ENCODE measurements at places on chromosomes 4 and X.

DNA sequence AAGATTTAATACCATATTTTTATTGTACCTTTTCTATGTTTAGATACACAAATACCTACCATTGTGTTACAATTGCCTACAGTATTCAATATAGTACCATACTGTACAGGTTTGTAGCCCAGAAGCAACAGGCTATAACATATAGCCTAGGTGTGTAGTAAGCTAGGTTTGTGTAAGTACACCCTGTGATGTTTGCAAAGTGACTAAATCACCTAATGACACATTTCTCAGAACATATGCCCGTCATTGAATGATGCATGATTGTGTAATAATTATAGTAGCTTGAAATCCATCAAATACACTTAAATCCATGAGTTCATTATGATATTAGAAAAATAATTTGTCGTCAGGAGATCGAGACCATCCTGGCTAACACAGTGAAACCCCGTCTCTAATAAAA lies 30.8 kb downstream of the GAB3 start:
- DNase-seq, result no peak

DNA sequence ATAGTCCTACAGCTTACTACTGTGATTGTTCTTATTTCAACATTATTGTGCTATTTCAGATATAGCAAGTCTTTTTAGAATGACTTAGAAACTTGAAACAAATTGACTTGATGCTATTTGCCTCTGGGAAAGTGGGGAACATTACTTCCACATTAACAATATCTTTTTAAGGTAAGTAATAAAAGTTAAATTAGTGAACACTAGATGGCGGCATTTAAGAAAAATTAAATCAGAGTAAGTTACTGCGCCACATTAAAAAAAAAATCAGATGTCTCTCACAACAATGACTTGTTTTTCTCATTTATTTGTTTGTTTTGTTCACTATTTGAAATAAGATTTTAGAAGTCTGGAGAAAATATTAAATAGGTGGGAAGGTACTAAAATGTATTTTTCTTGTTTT lies 1026.9 kb upstream of the SLIT2 start:
- DNase-seq, result no peak

- no peak for DNase-seq
These were observed 32.8 kb upstream of the RELL1 start for GRCh38 chr4:37719021-37719420.

- no peak for DNase-seq
These were observed 89.4 kb upstream of the PPP2R3B start for GRCh38 chrX:475926-476723.

- no peak for DNase-seq
These were observed 74.0 kb downstream of the PAK3 start for GRCh38 chrX:111170017-111170416.

- no peak for DNase-seq
These were observed 50.4 kb downstream of the SORBS2 start for GRCh38 chr4:185761352-185762235.

DNA sequence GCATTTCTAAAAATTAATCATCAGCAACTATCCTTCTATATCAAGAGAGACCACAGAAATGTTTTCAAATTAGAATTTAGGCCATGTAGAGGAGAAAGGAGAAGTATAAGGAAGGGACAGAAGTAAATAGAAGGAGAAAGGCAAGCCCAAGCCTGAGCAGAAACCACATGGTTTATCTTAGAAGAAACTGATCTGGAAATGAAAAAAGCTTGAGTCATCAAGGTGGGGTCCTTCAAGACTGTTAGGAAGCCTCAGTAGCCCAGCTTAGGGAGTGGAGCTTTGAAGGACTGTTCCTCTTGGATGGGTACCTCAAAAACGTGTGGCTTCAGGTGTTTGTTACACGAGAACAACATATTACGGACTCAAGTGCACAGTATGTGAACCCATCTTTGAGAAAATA lies 4.5 kb downstream of the BMX start:
- no peak for DNase-seq

Data from activated CD8-positive, alpha-beta memory T cell treated with anti-CD3 and anti-CD28 coated beads for 1 hour (primary cell).